ENCODE measurements at places on chromosomes 12 and 14.

DNA sequence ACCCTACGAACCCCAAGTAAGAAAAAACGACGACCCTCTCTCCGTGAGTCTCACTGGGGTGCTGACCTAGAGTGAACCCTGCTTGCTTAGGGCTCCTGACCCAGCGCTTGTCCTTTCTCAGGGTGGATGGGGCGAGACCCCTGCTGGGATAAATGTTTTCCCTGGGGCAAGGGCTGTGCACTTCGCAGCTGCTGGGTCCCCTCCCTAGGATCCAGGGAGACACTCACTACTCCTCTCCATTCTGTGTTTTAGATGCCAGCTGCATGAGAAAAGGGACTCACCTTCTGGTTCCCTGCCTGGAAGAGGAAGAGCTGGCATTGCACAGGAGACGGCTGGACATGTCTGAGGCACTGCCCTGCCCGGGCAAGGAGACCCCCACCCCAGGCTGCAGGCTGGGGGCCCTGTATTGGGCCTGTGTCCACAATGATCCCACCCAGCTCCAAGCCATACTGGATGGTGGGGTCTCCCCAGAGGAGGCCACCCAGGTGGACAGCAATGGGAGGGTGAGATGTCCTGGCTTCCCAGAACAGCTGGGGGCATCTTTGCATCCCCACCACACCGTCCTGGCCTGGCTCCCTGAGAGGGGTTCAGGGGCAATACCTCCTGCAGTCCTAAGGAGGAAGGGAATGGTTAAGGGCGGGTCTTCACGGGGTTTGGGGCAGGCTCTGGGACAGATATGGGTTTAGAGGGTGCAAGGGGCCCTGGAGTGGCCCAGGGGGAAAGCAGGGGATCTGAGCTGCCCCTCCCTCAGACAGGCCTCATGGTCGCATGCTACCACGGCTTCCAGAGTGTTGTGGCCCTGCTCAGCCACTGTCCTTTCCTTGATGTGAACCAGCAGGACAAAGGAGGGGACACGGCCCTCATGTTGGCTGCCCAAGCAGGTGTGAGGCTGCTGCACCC lies 663 bp downstream of the ANKRD33 start:
- no peak for DNase-seq

GRCh38 chr12:114764510-114764909 lies 80.5 kb upstream of the TBX3 start:
- no peak for DNase-seq

DNA sequence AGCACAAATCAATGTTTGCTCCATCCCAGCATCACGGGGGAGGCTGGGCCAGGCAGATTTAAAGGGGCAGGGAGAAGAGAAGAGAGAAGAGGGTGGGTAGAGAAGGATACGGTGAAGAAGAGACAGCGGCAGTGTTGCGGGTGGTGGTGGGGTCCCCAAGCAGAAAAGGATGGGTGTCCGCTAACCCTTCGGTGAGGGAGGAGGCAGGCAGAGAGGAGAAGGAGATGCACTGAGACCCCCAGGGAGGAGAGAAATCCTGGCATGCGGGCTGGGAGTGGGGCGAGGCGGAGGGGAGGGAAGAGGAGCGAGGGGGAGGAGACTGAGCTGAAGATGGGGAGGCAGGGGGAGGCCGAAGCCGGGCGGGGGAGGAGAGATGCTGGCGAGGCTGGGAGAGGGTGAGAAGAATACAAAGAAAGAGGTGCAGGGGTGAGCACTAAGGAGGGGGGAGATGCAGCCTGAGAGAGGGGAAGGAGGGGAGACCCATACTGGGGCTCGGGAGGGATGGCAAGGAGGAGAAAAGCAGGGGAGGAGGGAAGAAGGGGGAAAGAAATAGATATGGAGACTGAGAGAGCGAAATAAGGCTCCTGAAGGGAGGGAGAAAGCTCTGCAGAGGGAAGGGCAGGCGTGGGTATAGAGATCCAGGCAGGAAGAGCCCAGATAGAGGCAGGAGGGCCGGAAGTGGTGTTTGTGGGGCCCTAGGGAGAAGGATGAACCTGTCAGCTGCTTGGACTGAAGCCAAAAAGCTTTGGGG lies at the start of gene JPH4:
Gene JPH4, minus strand, starts transcription at position 231 of the 751 bp plus-strand sequence. CDS start 1,337 bp downstream, outside the sequence.
- DNase-seq = no peak

DNA sequence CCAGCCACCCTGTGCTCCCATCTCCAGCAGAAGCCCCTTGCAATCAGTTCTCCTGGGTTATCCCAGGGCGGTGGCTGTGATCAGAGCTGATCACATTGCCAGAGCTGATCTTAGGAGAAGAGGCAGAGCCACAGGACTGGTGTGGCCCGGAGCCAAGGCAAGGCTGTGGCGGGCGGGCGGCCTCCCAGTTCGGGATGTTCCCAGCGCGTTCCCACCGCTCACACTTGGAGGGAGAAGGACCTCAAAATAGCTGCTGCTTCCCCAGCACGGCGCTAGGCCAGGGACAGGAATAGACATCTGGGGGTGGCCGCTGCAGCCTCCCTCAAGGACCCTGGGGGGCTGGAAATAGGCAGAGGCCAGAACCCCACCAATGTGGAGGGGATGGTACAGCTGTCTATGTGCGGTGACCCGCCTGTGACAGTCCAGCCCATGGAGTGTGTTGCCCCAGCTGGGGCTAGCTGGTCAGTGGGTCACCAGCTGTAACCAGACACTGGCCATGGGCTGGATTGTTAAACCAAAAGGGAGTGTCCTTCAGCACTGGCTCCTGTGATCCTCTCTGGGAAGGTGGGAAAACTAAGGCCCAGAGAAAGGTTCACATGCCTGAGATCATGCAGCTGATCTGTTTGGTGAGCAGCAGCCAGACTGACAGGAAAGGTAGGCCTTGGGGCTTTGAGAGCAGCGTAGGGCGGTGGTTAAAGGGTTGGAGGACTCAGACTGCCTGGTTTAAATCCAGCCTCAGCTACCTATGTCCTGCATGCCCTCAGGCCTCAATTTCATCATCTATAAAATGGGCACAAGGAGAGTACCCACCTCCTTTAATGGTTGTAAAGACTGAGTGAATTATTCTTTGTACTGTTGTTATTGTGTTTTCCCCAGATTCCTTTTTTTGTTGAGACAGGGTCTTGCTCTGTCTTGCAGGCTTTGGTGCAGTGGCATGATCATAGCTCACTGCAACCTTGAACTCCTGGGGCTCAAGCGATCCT lies 8.0 kb upstream of the POP5 start:
- DNase-seq = no peak

DNA sequence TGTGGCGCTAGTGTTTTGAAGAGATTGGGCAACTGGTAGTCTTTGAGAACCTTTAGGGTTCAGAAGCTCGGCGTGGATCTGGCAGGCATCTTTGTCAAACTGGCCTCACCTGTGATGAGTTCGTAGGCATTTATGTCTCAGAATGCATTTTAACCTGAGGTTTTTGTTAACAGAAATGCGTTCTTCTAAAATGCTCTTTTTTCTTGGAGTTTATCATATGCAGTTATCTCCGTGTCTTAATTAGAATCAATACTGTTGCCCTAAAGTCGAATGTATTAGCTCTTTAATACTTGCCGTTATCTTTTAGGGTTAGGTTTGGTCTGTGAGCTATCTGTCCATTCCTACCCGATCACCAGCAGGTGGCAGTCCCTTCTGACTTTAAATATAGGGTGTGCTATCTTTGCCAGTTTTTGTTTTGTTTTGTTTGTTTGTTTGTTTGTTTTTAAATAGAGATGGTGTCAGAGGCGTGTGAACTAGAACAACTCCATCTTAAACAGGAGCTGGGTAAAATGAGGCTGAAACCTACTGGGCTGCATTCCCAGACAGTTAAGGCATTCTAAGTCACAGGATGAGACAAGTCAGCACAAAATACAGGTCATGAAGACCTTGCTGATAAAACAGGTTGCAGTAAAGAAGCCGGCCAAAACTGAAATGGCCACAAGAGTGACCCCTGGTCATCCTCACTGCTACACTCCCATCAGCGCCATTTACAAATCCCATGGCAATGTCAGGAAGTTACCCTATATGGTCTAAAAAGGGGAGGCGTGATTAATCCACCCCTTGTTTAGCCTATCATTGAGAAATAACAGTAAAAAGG lies 1.4 kb downstream of the ATF1 start:
- DNase-seq = peak; percentile 72

GRCh38 chr14:21924479-21924878 lies 250.9 kb upstream of the OR4E1 start:
- peak; percentile 50 for DNase-seq

- DNase-seq = no peak
Observed at GRCh38 chr14:100841761-100842403, 16.0 kb downstream of the MEG3 start.

GRCh38 chr14:72948481-72949138 lies 22.3 kb downstream of the DCAF4 start:
- DNase-seq = peak; percentile 60

- DNase-seq = no peak
Observed at GRCh38 chr14:91396959-91397815, 20.4 kb downstream of the CCDC88C start.

DNA sequence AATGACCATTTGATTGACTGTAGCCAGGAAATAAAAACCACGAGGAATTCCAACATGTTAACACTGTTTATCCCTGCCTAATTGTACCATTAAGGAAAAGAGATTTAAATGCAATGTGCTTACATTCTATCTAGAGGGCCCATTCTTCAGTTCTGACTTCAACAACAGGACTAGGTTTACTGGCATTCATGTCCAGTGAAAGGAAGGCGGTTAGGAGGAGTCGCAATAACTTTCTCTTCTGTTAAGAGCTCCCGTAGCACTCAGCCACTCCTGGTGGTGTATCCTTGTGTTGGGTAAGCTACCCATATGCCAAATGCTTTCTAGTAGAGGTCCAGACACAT lies 154.7 kb downstream of the STXBP6 start:
- peak; percentile 2 for DNase-seq

DNA sequence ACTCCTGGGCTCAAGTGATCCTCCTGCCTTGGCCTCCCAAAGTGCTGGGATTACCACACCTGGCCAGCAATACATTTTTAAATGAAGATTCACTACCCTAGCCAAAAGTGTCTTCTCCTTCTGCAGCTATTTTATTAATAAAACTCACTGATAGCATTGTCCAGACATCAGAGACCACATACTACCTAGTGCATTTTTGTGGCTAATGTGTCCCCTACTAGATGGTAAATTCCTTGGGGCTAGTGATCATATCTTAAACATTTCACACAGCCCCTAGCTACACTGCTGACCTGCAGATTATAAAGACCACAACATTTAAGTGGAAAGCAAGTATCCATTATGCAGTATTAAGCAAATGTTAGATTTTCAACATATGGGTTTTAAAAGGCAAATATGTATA lies 17.0 kb downstream of the DTD2 start:
- DNase-seq = no peak

GRCh38 chr14:53793790-53794505 lies 162.7 kb downstream of the BMP4 start:
- no peak for DNase-seq

DNA sequence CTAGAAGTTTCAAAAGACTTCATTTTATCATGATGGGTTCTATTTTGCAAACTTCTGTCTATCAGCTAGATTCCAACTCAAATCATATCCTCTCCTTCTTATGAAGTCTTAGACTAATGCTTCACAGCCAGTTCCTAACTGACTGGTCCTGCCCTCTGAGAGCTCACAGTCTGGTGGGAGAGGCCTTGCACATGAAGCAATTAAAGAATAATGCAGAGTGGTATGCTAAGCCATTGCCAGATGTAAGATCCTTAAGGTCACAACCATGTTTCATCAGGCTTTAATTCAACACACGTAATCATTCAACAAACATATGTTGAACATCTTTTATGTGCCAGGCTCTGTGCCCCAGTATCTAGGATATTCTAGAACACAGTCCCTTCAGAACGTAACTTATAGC lies 125.8 kb upstream of the TMPO start:
- DNase-seq = no peak

- DNase-seq = no peak
Observed at GRCh38 chr14:77570706-77571268, 45.6 kb downstream of the SPTLC2 start.

GRCh38 chr14:103444837-103445524 lies 59.8 kb downstream of the MARK3 start:
- DNase-seq = peak; percentile 93

DNA sequence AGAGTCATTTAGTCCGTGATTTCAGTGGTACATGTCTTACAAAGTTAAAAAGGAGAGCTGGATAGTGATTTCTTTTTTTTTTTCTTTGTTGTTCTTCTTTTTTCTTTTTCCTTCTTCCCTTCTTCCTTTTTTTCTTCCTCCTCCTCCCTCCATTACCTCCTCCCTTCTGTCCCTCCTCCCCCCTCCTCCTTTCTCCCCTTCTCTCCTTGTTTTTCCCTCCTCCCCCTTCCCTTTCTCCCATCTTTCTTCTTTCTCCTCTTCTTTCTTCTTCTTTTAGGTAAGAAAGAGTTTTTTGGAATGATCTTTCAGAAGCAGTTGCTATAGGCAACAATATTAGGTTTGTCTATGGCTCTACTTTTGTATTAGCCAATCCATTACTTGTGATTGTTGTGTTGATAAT lies 368.6 kb downstream of the RAD51B start:
- no peak for DNase-seq

DNA sequence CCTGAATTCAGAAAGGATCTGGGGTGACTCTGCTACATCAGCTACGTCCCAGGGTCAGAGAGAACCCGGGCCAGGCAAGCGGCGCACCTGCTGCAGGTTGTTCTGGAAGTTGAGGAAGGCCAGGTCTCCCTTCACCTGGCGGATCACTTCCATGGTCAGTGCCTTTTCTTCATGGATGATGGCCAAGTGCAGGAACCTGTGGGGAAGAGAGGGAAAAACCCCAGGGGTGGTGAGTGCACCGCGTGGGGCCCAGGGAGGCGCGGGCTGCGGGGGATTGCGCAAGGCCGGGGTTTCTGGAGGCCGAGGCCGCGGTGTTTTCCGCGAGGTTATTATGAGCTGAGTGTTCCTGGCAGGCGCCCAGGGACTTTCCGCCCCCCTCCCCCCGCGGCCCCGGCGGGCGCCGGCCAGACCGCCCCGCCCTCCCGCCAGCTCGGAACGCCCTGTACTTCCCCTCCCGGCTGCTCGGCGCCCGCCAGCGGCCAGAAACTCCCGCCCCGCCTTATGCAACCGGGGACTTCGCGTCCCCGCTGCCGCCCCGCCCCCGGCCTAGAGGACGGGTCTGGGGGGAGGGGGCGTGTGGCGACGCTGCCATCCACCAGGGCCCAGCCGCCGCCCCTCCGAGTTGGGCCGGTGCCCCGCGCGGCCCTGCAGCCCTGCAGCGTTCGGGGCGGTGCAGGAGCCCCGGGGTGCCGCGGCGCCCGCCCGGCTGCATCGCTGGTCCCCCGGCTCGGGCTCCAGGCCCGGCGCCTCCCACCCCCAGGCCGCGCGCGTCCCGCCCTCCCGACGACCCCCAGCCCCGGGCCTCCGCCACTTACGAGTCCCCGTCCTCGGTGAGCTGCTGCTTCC lies 723 bp downstream of the NFKBIA start:
- peak; percentile 91 for DNase-seq
